ENCODE measurements at places on chromosomes 4 and X. TPM values are rescaled to one million over a fixed set of nuclear protein-coding genes. Genes with fewer than 3 reads are reported as not detected.
A peak's percentile ranks its signal among the peaks of the same experiment; 100 is the strongest.

DNA sequence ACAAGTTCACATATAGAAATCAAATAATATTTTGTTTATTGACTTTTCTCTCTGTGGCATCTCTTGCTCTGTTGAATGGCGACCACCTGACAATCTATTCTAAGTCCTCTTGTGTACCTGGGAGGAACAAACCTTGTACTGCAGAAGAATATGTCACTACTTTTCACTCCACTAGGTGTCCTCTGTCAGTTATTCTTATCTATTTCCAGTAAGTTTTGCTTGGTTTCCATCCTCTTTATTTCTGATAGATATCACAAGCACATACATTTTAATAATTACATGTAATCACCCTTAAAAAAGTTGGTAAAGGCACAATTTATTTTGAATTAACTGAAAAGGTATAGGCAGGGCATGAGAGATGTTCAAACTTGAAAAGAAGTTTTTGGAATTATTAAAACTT is 238.4 kb downstream of the SNCA start:
- no peak for DNase-seq

DNA sequence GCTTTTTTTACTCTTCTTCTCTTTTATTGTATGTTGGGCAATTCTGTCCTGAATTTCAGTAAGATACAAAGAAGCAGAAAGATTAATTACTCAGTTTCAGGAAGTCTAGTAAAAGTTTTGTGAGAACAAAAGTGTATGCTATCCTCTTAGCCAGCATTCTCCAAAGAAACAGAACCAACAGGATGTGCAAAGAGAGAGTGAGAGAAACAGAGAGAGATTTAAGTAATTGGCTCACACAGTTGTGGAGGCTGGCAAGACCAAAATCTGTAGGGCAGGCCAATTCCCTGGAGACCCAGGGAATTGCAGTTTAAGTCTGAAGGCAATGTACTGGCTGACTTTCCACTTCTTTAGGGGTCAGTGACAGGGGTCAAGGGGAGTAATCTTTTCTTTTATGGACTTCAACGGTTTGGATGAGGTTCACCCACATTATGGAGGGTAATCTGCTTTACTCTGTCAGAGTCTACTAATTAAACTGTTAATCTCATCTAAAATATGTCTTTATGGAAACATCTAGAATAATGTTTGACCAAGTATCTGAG is 59.2 kb upstream of the SLC39A8 start:
- DNase-seq: no peak

GRCh38 chrX:133847340-133847994 is 137.9 kb downstream of the GPC3 start:
- no peak for DNase-seq

The SLC2A9 gene
- 0.39 TPM for total RNA-seq

The SSX3 gene
- total RNA-seq: not detected

The CHRDL1 gene
- not detected for total RNA-seq

- no peak for DNase-seq
Observed at GRCh38 chr4:41569961-41570360, 32.0 kb downstream of the LIMCH1 start.

DNA sequence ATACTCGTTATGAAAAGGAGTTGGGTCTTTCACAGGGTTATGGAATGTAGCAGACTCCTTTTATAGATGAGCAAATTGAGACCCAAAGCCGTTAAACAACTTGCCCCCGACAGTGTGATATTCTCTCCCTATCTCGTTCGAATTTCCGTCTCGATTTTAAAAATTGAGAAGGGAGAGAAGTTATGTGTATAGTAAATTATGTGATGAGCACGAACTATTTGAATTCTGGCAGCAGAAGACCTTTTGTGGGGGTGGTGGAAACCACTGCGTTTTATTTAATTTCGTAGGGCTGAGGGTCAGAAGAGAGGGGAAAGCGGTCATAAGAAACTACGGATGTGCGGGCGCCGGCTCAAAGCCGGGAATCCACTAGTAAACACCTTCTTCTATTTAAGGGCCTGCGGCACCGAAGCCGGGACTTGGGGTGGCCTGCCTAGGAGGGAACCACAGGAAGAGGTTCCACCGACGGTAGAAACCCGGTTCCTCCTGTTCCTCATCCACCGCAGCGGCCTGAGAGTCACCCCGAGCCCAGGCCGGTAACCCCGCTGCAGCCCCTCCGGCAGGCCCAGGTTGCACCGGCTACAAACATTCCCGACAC is 1.5 kb upstream of the DDX3X start:
- peak; percentile 55 for DNase-seq

- DNase-seq: no peak
Observed at GRCh38 chrX:38754818-38755718, 46.2 kb upstream of the MID1IP1 start.

GRCh38 chr4:8544282-8544681 is 35.9 kb upstream of the GPR78 start:
- no peak for DNase-seq

Measured in activated CD4-positive, alpha-beta T cell treated with anti-CD3 and anti-CD28 coated beads for 36 hours (primary cell).